Glomerular endothelial cell (primary cell): ENCODE measurements at places on chromosomes 16 and 17. TPM values are rescaled to one million over a fixed set of nuclear protein-coding genes. Genes with fewer than 3 reads are reported as not detected.

CCL23 gene
- total RNA-seq = not detected in 2 replicates

SLC2A4 gene
- not detected in 2 replicates for total RNA-seq

MED1 gene
- 22.7 and 27.9 TPM in 2 replicates for total RNA-seq

TBC1D3D gene
- 0.53 and 3.0 TPM in 2 replicates for total RNA-seq

SPATA22 gene
- not detected in 2 replicates for total RNA-seq

DNA sequence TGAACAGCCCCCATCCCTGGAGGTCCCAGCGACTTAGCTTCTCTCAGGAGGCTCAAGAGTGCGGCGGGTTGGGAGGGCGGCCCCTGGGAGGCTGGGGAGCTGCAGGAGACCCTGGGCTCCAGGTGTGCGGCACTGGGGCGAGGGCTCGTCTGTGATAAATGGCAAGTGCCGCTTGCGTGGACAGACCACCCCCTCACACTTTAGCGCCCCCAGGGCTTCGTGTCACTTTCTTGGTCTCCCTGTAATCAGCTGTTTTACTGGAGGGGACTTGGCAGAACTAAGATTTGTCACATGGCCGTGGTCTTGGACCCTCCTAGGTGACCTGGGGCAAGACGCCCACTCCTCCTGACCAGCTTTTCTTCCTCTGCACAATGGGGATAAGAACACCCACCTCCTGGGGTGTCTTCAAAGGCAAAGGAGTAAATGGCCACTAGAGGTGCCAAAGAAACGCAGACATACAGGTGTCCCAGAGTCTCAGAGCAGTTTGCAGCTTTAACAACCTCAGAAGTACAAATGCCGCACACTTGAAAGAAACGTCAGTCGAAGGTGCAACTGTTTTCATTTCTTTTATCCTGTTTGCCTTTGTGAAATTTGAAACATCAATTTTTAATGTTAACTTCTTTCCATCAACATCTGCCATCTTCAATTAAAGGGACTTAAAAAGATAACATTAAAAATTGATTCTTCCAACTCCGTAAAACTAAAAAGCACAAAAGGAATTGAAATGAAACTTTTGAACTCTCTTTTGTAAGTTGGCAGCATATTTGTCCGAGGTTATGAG is 946 bp downstream of the OSGIN1 start:
- no peak for DNase-seq

GRCh38 chr16:7992616-7993015 is 597.7 kb downstream of the TMEM114 start:
- DNase-seq = no peak

SPECC1 gene
- 7.3 and 12.9 TPM in 2 replicates for total RNA-seq

GRCh38 chr17:44065668-44066203 is 735 bp downstream of the LSM12 start:
- no peak for DNase-seq

DNA sequence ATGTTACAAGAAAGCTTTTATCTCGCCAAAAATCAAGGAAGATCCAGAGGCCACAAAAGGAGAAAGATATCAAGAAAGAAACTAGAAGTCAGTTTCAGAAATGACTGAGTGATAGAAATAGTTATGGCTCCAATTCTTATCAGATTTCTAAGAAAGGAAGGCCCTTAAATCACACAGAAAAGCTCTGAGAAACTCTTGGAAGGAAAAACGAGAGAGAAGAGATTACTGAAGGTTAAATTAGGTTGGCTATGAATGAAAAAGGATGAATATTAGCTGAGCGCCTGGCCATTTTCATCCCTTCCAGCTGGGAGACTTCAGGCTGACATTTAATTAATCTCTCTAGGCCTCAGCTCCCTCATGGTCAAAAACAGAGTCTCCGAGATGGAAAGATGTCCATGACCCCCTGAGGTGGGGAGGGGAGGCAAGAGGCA is 72.3 kb downstream of the CYTH1 start:
- DNase-seq = no peak

DNA sequence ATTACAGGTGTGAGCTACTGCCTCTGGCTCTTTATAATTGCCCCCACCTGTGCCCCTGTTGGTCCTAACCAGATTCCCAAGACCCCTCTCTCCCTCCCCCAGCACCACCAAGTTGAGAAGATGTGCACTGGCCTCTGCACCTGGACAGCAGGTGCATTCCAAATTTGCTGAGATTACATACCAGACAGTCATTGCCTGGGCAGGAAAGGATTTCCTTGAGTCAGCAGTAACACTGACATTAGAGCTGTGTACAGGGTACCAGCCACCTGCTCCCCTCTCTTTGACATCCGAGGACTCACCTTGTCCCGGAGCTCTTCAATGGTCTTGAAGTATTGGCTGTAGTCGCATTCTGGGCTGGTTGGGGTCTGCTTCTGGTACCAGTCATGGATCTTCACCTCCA is 659 bp downstream of the KRT15 start:
- DNase-seq = no peak

AGRP gene
- total RNA-seq = not detected in 2 replicates

CCDC40 gene
- 2.6 and 4.9 TPM in 2 replicates for total RNA-seq

PCTP gene
- total RNA-seq = 22.6 and 29.6 TPM in 2 replicates

- DNase-seq = no peak
Measured at GRCh38 chr17:40366076-40366860, 1.7 kb upstream of the GJD3 start.

EIF5A gene
- total RNA-seq = 432 and 433 TPM in 2 replicates

GRCh38 chr17:70190959-70191805 is 21.9 kb downstream of the KCNJ2 start:
- DNase-seq = no peak

DNA sequence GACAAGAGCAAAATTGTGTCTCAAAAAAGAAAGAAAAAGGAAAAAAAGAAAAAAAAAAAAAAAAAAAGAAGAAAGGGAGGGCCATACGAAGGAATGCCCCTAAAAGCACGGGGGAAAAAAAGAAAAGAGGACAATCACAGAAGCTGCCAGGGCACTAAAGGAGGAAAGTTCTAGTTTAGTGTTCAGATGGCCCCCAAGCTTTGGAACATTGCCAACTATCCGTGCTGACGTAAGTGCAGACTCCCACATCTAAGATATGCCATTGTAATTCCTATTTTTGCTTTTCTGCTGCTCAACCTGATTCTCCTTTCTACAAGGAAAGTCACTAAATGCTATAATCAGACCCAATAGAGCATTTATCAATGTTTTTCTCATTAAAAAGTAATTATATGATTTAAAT is 842.1 kb downstream of the KCNJ2 start:
- no peak for DNase-seq

DNA sequence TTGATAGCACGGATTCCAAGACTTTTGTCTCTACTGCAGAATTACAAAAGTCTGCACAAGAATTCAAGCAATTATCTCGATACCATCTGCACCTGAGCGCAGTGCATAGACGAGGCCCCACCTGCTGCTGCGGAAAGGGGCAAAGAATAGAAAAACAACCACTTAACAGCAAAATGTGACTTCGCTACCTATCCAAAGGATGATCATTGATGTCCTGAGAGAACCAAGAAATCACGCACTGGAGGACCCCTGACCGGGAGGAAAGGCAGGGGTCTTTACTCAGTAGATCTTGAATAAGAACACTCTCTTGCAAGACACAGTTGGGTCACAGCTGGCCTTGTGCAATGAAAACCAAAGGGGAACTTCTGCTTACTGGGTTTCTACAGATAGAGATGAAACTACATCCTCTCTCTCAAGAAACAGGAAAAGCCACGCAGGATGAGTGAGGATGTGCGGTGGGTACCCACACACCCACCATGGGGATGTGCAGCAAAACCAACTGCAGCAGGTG is 147.4 kb upstream of the RPH3AL start:
- no peak for DNase-seq

DNA sequence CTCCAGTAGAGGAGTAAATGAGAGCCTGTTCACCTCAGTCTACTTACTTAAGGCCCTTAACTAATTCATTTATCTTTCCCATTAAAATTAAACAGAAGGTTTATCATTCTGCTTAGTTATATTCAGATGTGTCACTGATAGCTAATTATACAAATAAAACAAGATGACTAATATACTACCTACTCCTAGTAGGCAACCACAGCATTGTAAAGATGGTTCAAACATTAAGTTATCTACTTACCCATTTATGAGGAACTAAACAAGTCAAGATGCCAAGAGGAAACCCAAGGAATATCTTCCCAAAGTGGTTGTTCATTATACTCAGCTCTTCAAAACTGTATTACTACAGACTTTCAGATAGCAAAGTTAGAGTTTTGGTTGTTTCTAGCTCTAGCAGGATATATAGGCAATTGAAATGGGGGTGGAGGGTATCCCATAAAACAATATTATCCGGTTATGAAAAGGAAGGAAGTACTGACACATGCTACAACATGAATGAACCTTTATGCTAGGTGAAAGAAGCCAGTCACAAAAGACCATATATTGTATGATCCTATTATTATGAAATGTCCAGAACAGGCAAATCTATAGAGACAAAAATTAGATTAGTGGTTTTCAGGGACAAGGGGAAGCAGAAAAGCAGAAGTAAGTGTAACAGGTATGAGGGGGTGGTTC is 56.5 kb downstream of the SPAG9 start:
- no peak for DNase-seq

DNA sequence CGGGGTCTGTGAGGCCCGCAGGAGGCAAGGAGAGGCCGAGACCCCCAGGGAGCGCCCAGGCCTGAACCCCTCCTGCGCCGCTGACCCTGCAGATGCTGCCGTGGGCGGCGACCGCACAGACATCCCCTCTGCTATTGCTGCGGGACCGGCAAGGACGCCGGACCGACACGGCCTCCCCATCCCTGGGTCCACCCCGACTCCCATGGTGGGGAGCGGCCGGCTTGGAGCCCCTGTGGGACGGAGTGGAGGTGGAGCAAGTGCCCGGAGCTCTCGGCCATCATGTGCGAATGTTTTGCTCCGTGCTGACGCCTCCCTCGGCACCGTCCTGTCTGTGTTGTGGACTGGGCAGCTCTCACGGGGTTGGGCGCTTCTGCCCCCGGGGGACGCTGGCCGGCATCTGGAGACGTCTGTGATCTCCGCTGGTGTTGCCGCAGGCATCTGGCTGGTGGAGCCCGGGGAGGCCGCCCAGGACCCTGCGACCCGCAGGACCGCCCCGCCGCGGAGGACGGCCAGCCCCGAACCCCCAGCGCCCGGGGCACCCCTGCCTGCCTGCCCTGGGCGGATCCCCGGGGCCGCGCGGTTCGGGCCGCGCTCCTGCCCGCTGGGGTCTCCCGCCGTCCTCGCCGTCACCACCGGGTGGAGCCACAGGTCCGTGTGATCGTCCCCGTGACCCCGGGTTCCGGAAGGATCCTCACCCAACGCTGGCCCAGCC is 12.8 kb upstream of the GNG13 start:
- DNase-seq = no peak

- DNase-seq = no peak
Measured at GRCh38 chr17:39573447-39574298, 34.0 kb downstream of the NEUROD2 start.
